ENCODE measurements at places on chromosomes 5 and 9.
A peak's percentile ranks its signal among the peaks of the same experiment; 100 is the strongest.

- no peak overlapping the region for H3K4me3 ChIP-seq
- H3K4me1 ChIP-seq = no peaks in the 10 kb centered on the region
- H3K27me3 ChIP-seq = no peaks in the 10 kb centered on the region
- no peak for DNase-seq
- no peak overlapping the region for H3K27ac ChIP-seq
Measured at GRCh38 chr9:119337573-119337972, 31.7 kb downstream of the BRINP1 start.

GRCh38 chr5:132065351-132065937, 5.0 kb downstream of the IL3 start:
- H3K27ac ChIP-seq = no peak overlapping the region
- no peaks in the 10 kb centered on the region for H3K36me3 ChIP-seq
- DNase-seq = peak; percentile 57

DNA sequence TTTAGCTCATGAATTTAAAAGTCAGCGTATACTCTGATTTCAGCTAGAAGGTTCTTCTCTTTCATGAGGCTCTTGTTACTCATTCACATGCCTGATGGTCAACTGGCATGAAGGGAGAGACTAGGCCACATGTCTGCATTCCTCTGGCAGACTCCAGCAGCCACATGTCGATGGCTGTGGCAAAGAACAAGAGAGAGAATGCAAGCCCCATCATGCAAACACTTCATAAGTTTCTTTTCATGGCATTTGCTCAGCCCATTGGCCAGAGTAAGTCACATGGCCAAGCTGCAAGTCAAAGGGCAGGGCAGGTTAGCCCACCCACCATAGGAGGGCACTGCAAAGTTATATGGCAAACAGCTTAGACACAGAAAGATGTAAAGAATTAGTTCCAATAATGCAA, 5.4 kb downstream of the KCNV2 start:
- H3K36me3 ChIP-seq = no peaks in the 10 kb centered on the region
- H3K4me3 ChIP-seq = no peak overlapping the region
- DNase-seq = no peak
- H3K27me3 ChIP-seq = no peaks in the 10 kb centered on the region
- H3K27ac ChIP-seq = no peak overlapping the region

GRCh38 chr5:33311893-33312292, 128.9 kb upstream of the TARS1 start:
- H3K27ac ChIP-seq = no peak overlapping the region
- no peaks in the 10 kb centered on the region for H3K27me3 ChIP-seq
- no peak for DNase-seq
- no peak overlapping the region for H3K4me3 ChIP-seq

- no peaks in the 10 kb centered on the region for H3K4me1 ChIP-seq
- DNase-seq = no peak
- H3K4me3 ChIP-seq = no peak overlapping the region
- H3K36me3 ChIP-seq = no peaks in the 10 kb centered on the region
Measured at GRCh38 chr5:106292654-106293053, 1378.1 kb downstream of the EFNA5 start.

DNA sequence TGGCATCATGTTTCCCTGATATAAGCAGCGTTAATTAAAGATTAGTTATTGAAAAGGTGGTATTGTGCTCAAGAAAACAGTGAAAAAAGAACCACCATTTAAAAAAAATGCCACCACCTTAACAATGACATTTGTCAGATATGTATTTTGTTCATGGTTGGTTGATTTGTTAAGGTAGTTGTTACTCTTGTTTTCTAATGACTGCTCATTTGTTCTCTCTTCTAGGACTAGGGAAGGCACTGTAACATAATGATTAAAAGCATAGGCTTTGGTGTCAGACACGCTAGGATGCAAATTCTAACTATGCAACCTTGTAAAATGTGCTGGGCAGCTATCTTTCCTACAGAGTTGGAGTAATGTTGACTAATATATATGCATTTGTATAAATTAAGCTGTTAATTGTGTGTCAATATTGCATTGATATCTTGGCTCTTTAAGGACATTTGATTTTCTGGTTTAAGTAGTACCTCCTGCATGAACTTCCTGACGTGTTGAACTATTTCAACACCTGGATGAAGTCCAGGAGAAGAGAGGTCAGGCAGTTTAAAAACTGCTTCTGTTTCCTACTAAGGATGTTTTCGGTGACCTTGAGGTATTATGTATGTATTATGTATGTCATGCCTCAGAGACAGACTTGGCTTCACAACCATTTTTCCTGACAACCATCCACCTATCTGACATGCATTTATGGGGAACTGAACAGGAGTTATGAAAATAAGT, 77.8 kb downstream of the MUSK start:
- no peak for DNase-seq
- H3K27me3 ChIP-seq = no peaks in the 10 kb centered on the region

DNA sequence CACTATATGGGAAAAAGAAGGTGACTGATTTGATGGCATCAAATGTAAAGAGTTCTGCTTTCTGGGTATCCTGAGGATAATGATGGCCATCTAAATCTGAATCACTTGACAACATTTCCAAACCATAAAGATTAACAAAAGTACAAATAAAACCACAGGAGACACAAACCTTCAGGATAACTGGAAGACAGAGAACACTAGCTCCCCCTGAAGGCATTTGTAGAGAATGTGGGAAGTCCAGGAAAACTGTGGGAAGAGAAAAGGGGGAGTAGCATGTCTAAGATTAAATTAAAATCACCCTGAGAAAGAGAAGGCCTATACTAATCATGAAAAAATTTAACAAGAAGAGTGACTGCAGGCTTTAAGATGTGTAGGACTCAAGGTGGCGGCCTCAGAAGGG, 116.2 kb downstream of the PRELID2 start:
- H3K4me3 ChIP-seq = no peak overlapping the region
- no peak overlapping the region for H3K27ac ChIP-seq
- DNase-seq = no peak
- no peaks in the 10 kb centered on the region for H3K36me3 ChIP-seq
- no peaks in the 10 kb centered on the region for H3K27me3 ChIP-seq
- H3K4me1 ChIP-seq = no peaks in the 10 kb centered on the region

- H3K27me3 ChIP-seq = no peaks in the 10 kb centered on the region
- peaks cover 84% of the 10 kb centered on the region for H3K36me3 ChIP-seq
- no peak overlapping the region for H3K4me3 ChIP-seq
- H3K27ac ChIP-seq = no peak overlapping the region
Measured at GRCh38 chr9:6498982-6499381, 86.0 kb downstream of the UHRF2 start.

- H3K36me3 ChIP-seq = no peaks in the 10 kb centered on the region
- peak overlapping the region; percentile 69 for H3K27ac ChIP-seq
- H3K27me3 ChIP-seq = no peaks in the 10 kb centered on the region
Measured at GRCh38 chr9:136105398-136106135, 10.5 kb upstream of the NACC2 start.

DNA sequence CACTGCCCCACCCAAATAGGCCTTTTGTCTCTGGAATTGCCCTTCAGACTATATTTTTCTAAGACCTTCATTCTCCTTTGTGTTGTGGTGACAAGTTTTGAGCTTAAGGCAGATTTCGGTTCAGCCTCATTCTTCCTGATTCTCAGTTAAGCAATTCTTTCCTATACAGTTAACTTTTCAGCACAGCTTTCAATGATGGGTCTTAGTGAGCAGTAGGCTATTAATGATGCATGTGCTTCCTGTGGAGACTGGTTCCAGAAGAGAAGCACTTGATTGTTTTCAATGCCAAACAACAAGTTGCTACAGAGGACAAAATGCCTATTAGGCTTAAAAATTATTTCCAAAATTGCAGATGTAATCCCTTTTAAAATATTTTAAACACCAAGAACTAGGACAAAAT, 47.7 kb upstream of the TLX3 start:
- no peaks in the 10 kb centered on the region for H3K4me1 ChIP-seq
- no peak for DNase-seq
- H3K36me3 ChIP-seq = no peaks in the 10 kb centered on the region
- no peak overlapping the region for H3K4me3 ChIP-seq

DNA sequence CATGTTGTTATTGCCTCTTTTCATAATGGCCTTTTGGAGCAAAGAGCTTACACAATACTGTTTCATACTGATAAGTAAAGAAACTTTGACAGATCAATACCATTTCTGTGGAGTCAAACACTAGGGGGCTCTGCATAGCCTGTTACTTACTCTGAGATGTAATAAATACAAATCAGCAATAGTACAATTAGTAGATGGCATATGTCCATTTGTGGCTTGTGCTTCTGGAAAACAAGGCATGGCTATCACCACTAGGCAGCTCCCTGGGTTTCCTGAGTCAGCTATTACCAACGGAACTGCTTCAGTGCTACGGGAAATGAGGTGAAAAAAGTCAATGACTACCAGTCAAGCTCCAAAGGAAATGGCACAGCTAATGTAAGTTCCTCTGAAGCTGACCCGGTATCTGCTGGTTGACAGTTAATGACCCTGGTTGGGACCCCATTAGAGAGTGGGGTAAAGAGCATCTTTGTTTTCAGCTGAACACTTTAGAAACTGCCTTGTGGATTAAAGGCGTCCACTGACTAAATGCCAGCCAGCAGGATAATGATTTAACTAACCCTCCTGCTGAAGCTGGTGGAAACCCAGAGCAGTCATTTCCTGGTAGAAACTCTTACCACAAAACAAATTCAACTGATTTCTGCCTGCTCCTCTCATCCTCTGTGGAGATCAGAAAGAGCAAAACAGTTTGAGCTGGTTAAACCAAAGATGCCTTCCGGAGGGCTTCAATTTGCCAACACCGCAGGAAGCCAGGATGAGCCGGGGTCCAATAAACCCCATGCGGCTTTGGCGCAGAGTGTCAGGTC, 69.0 kb upstream of the FAM169A start:
- no peaks in the 10 kb centered on the region for H3K4me1 ChIP-seq
- DNase-seq = no peak
- no peak overlapping the region for H3K27ac ChIP-seq
- no peak overlapping the region for H3K4me3 ChIP-seq
- peaks cover 39% of the 10 kb centered on the region for H3K27me3 ChIP-seq

DNA sequence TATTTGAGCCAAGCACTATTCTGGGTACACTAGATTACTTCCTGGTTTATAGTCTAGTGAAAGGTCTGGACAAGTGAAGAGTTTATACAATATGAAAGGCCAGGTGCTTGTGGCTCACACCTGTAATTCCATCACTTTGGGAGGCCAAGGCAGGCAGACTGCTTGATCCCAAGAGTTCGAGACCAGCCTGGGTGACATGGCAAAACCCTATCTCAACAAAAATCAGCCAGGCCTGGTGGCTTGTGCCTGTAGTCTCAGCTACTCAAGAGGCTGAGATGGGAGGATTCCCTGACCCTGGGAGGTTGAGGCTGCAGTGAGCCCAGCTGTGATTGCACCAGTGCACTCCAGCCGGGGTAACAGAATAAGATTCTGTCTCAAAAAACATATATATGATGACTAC, 9.5 kb upstream of the TXNDC15 start:
- H3K36me3 ChIP-seq = peaks cover 32% of the 10 kb centered on the region
- no peak for DNase-seq
- H3K27me3 ChIP-seq = no peaks in the 10 kb centered on the region
- no peaks in the 10 kb centered on the region for H3K4me1 ChIP-seq
- no peak overlapping the region for H3K4me3 ChIP-seq

- H3K27me3 ChIP-seq = peaks cover 73% of the 10 kb centered on the region
- no peak overlapping the region for H3K27ac ChIP-seq
- H3K4me3 ChIP-seq = no peak overlapping the region
- H3K36me3 ChIP-seq = no peaks in the 10 kb centered on the region
- peaks cover 16% of the 10 kb centered on the region for H3K4me1 ChIP-seq
Measured at GRCh38 chr5:73295447-73295846, 122.5 kb downstream of the TMEM174 start.

- H3K27ac ChIP-seq = peak overlapping the region; percentile 0
- no peaks in the 10 kb centered on the region for H3K27me3 ChIP-seq
- H3K4me1 ChIP-seq = peaks cover 34% of the 10 kb centered on the region
- no peak overlapping the region for H3K4me3 ChIP-seq
- H3K36me3 ChIP-seq = peaks cover 39% of the 10 kb centered on the region
- DNase-seq = no peak
Measured at GRCh38 chr5:157519579-157520253, 55.9 kb downstream of the ADAM19 start.

DNA sequence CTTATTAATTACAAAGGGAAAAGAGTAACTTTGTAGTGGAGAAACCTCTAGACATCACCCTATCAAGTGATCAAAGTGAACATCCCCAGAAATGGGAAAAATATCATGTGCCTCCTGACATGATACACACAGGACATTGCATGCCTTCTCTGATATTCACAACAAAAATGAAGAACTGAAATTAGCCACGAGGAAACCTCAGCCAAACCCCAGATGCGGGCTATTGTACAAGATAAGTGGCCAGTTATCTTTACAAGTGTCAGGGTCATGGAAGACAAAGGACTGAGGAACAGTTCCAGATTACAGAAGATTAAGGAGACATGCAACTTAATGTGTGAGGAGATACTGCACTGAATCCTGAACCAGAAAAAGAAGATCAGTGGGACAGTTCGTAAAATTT, 23.8 kb upstream of the NPM1 start:
- DNase-seq = no peak
- no peak overlapping the region for H3K4me3 ChIP-seq
- no peak overlapping the region for H3K27ac ChIP-seq
- no peaks in the 10 kb centered on the region for H3K4me1 ChIP-seq

- DNase-seq = no peak
- H3K27me3 ChIP-seq = no peaks in the 10 kb centered on the region
- no peaks in the 10 kb centered on the region for H3K36me3 ChIP-seq
- no peak overlapping the region for H3K27ac ChIP-seq
Measured at GRCh38 chr9:34505370-34506120, 17.2 kb downstream of the ENHO start.

- no peak overlapping the region for H3K27ac ChIP-seq
- no peak overlapping the region for H3K4me3 ChIP-seq
- H3K27me3 ChIP-seq = no peaks in the 10 kb centered on the region
- no peak for DNase-seq
- no peaks in the 10 kb centered on the region for H3K36me3 ChIP-seq
Measured at GRCh38 chr9:90631964-90632363, 10.7 kb downstream of the DIRAS2 start.

GRCh38 chr9:134600836-134601638, 40.6 kb upstream of the COL5A1 start:
- DNase-seq = no peak
- no peak overlapping the region for H3K27ac ChIP-seq
- H3K4me3 ChIP-seq = no peak overlapping the region
- no peaks in the 10 kb centered on the region for H3K36me3 ChIP-seq

DNA sequence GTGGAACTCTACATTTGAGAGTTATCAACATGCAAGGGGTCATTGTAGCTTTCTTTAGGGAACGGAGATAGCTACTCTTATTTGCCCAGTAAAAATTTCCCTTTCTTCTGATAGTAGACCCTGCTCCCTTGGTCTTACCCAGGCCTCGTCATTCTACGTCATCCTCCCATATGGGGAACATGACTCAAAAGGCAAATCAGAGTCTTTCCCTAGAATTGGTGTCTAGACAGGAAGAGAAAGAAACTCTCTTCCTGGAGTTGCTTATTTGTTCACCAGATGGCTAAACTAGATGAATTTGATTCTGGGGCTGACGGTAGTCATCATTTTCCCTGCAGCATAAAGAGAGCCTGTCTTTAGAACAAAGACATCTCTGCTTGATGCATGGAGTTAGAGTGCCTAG, 12.2 kb upstream of the SLC38A9 start:
- no peaks in the 10 kb centered on the region for H3K36me3 ChIP-seq
- no peaks in the 10 kb centered on the region for H3K4me1 ChIP-seq
- DNase-seq = no peak
- no peaks in the 10 kb centered on the region for H3K27me3 ChIP-seq
- H3K27ac ChIP-seq = no peak overlapping the region
